ENCODE measurements at places on chromosomes 6 and 20.

- no peak for DNase-seq
Observed at GRCh38 chr6:167850782-167851181, 24.1 kb downstream of the AFDN start.

GRCh38 chr6:2938004-2938631 lies 33.2 kb downstream of the SERPINB6 start:
- no peak for DNase-seq

DNA sequence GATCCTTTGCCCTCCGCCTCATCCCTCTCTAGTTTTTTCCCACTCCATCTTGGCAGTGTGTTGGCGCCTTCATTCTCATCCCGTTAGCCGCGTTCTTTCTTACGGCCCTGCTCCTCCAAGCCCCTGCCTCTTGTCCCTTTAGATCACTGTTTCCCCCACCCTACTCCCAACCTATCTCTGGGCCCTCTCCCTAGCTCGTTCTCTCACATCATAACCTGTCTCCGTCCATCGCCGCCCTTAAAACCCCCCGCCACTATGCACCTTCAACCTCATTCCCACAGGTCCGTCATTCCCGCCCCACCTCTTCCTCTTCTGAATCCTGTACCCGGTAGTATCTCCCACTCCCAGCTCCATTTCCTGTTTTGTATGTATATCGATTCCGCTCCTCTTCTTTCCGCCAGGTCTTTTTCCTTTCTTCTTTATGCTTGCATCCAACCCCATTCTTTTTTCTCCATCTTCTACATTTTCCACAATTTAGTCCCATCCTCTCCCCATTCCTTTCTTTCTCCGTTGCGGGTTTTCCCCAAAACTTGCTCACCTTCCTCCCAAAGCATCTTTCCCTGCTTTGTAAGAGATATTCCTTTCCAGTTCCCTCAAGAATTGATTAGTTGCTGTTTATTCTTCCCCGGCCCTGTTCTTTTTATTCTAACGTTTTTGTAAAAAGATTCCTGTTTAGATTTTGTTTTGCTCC lies 671 bp downstream of the EFHC1 start:
- no peak for DNase-seq

- no peak for DNase-seq
Observed at GRCh38 chr6:166608774-166609173, 18.3 kb downstream of the RPS6KA2 start.

- no peak for DNase-seq
Observed at GRCh38 chr6:139422105-139423036, 47.9 kb upstream of the CITED2 start.

DNA sequence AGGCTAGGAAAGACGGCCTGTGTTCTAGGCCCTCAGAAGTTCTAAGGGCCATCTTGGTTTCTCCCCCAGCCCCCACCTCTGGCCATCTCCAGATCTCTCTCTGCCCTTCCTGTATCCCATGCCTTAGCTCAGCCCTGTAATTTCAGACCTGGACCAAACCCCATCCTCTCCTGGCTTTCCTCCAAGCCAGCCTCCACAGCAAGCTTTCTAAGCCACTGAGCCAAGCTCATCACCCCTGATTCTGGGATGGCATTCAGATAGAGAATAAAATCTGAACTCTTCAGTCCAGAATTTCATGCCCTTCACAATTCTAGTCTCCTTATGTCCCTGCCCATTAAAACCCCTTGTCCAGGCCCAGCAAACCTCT lies 18.9 kb upstream of the CCM2L start:
- DNase-seq, result no peak

- DNase-seq, result no peak
Observed at GRCh38 chr6:163779727-163780284, 365.3 kb downstream of the QKI start.

DNA sequence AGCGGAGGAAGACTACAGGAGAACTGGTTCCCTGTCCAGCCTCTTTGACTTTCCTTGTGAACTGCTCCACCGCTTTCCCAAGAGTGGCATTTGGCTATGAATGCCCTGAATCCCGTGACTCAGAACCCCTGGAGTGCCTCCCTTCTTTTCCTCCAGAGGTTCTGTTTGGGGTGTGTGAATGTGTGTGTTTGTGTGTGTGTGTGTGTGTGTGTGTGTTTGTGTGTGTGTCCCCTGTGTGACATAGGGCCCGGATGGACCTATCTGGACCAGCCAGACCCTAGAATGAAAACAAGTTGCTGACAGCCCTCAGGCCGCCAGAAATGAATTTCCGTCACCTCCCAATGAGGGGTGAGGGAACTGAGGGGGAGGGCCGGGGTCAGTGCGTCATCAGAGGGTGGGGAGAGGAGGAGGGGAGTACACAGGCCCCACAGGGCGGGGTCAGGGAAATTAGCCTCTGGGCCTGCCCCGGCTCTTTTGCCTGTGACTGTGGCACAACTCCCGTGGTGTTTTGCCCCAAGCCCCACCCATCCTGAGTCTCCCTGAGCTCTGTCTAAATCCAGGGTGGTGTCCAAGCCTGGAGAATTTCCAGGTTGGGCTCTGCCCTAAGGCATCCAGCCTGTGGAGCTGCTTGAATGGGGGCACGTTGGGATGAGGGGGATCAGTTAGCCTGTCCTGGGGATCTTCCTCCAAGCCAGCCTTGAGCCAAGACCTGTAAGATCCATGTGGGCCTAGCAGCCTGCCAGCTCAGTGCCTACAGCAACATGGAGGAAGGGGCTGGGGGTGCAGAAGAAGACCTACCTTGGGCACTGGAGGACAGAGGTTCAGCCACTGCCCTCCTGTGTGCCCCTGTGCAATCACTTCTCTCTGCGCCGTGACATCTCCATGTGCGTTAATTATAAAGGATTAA lies 15.2 kb upstream of the MRPS18A start:
- DNase-seq, result no peak

DNA sequence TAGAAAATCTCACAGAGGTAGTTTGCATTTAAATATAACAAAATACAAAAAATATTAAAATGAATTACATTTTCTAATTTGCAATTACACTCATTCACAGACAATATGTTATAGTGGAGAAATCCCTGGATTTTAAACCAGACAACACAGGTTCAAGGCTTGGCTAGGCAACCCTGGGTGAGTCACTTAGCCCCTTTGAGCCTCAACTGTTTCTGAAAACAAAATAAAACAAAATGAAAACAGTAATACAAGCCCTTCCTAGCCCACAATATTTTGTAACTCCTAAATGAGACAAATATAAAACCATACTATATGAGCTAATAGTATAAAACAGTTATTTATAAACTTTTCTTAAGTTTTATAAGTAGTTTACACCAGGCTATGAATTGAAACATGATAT lies 41.0 kb downstream of the UQCC1 start:
- no peak for DNase-seq

- no peak for DNase-seq
Observed at GRCh38 chr6:52598123-52598823, 21.4 kb upstream of the TRAM2 start.

All from activated CD4-positive, alpha-beta T cell treated with anti-CD3 and anti-CD28 coated beads for 4 hours (primary cell).